GM12891 (cell line): ENCODE measurements at places on chromosomes 12 and 14.

GRCh38 chr12:84969226-84969625 lies 56.6 kb upstream of the SLC6A15 start:
- no peak for DNase-seq

DNA sequence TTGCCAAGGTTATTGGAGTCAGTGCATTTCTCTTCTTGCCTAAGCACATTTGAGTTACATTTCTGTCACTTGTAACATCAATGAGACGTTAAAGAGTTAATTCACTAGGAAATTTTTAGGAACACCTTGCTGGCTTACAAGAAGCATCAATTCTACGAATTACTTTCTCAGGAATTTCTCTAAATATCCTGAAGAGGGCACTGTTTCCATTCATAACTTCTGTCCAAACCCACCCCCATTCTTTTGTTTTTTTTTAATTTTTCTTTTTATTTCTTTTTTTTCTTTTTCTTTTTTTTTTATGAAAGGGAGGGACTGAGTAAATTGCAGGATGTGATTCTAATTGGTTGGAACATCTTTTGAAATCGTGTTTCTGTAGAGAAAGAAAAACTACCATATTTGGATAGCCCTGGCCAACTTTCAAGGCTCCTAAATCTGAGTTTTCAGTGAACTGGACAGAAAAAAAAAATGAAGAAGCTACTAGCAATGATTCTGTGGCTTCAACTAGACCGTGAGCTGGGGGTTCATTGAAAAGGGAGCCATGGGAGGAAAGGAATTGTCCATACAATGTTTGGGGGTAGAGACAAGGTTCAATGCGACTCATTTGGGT lies 285.3 kb downstream of the DAD1 start:
- no peak for DNase-seq

DNA sequence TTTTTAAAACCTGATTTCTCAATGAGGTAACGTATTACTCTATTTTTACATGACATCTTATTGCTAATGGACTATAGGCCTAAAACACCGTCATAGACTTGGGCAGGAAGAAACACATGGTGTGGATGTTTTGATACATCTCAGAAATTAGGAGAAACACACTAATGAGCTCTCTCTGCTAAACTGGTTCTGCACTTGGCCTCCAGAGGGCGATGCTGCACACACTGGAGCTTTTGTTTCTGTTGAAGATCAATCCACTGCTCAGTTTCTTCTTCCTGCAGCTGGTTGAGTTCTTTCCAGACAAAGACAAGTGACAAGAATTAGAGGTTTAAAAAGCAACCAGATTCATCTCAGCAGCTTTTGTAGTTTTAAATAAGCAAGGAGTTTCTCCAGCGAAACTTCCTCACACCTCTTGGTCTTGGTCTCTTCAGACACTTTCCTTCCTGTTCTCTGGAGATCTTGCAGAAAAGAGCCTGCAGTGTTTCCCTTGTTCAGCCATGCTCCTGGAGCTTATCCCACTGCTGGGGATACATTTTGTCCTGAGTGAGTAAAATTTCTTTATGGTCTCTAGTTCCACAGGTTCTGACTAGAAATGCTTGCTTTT lies 178.5 kb upstream of the OR4E1 start:
- no peak for DNase-seq

DNA sequence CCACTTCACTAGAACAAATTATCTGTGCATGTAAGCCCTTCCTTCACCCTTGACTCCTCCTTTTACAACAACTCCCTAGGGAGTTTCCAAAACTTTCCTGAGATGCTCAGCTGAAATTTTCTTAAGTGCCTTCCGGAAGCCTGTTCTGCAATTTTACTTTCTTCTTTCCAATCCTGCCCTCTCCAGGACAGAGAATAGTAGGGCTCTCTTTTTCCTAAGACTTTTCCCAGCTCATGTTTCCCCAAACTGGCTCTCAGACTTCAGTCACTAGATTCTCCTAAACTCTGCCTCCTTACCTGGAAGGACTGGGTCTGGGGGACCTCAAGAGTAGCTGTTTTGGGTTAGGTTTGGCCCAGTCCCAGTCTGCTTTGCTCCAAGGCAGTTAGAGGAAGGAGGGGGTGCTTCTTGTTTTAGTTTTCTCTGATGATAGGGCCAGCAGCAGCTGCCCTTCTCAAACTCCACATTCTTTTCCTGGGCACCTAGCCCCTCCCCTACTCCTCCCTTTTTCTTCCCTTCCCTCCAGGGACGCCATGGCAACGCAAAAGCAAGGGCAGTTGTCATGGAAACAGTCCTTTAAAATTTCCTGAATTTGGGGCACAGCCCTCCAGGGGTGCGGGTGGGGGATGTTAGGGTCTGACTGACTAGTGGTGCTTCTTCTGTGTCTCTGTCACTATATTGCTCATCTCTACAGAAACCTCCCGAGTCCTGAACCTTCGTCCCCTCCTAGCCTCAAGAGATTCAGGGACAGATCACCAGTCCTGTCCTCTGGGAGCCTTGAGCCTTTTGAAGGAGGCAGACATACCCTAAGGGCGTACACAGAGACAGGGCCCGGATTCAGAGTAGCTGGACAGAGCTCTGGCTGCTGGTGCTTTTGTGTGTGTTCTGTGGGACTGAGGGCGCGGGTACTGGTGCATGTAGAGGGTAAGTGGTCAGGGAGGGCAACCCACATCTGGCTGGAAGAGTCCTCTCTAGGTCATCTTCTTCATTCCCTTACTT lies 17.0 kb downstream of the PPP1R1A start:
- DNase-seq, result no peak

DNA sequence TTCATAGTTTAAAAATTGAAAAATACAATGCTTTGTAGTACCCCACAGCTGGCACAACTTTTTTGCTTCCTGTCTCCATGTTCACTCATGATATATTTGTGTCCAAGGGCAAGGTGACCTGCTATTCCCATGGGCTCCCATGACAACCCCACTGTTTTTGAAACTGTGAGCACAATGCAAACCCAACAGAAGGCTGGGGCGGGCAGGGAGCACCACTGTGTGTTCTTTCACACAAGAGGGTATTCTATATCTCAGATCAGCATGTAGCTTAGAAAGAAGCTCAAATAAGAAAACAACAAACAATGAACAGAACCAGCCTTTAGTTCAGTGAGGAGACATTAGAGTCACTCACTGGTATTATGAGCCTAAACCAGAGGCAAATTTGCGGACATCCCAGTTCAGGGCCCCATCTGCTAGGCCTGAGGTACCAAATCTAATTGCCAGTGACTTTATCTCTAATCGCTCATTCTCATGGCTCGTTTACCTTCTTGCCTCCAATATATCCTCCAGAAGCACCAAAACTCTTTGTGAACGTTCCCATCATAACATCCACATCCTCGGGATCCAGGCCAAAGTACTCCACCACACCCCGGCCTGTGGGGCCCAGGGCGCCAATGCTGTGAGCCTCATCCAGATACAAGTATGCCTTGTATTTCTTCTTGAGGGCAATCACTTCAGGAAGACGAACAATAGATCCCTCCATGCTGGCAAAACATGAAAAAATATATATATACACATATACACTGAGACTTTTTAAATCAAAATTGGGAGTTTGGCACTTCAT lies 56.4 kb upstream of the ISM2 start:
- DNase-seq, result no peak

GRCh38 chr14:59905188-59905587 lies 14.8 kb upstream of the LRRC9 start:
- no peak for DNase-seq

DNA sequence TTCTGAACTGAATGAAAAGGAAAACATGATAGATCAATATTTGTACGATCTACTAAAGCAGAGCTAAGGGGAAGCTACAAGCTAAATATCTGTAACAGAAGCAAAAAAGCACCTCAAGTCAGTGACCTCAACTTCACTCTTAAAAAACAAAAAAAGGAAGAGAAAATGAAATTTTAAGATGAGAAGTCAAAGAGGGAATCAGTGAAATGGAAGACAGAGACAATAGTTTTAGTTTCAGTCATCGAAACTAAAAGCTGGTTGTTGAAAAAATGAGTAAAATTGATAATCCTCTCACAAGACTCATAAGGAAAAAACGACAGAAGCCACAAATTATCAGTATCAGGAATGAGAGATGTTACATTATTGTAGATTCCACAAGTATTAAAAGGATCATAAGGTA lies 11.9 kb upstream of the SLC2A13 start:
- DNase-seq, result no peak

DNA sequence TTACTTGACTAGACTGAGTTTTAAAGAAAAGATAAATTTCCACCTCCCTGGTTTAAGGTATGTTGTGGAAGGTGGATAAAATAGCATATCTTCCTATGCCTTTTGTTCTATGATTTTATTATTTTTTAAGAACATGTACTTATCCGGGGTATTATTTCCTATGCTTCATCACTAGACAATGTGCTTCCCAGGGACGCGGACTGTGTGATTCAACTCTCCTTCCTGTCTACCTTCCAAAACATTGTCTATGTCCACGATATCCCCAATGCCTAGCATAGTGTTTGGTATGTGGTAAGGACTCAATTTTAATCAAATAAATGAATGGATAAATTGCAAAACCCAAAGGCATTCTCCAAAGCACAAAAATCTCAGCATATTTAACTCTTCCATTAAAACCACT lies 8.3 kb upstream of the CCND2 start:
- DNase-seq, result no peak

DNA sequence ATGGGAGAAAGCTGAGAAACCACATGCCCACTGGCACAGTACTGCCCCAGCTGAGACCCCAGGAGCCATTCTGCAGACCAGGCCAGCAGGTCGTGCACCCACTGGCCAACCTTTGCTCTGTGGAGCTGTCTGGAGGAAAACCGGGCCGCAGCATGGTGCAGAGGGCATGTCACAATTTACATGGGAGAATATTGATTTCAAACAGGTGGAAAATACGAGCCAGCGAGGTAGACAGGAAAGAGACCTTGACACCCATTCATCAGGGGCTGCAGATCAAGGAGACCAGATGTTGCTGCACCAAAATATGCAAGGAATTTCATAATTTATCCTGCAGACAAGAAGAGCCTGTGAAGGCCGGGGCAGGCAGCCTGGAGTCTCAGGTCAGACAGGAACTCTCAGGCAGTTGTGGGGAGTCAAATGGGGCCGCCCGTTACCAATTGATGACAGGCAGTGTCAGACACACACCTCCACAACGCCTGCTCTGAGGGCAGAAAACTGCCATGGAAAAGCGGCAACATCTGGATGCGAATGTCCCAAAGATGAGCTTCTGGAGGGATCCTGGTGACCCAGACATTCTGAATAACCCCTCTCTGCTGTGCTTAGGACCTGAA lies 74.6 kb upstream of the BCL11B start:
- DNase-seq, result no peak

- no peak for DNase-seq
These were observed 756.5 kb upstream of the LRFN5 start for GRCh38 chr14:40850191-40850590.
